Stimulated activated CD4-positive, alpha-beta T cell treated with anti-CD3 and anti-CD28 coated beads, Interleukin-15, amount 100 ng/mL, for 1 hour (primary cell): ENCODE measurements at places on chromosomes 7 and 10.

- DNase-seq, result no peak
Observed at GRCh38 chr10:11853468-11853867, 30.3 kb downstream of the PROSER2 start.

- no peak for DNase-seq
Observed at GRCh38 chr10:63929831-63930467, 408.7 kb downstream of the REEP3 start.

- no peak for DNase-seq
Observed at GRCh38 chr7:37068902-37069301, 344.6 kb upstream of the AOAH start.

GRCh38 chr7:130695840-130696239 is 9.5 kb upstream of the TSGA13 start:
- no peak for DNase-seq

- peak; percentile 46 for DNase-seq
Observed at GRCh38 chr10:35127289-35127891, 744 bp downstream of the CREM start.

- DNase-seq, result peak; percentile 24
Observed at GRCh38 chr10:73785721-73786511, 510 bp downstream of the ZSWIM8 start.
